Upper lobe of left lung (tissue), 6 donors: ENCODE measurements at places on chromosomes 16 and 17. TPM values are rescaled to one million over a fixed set of nuclear protein-coding genes. Genes with fewer than 3 reads are reported as not detected.

- DNase-seq = no peak
- peak overlapping the region; percentile 36 for H3K27ac ChIP-seq
- peaks cover 29% of the 10 kb centered on the region for H3K4me1 ChIP-seq
- no peak overlapping the region for H3K4me3 ChIP-seq
- peaks cover 16% of the 10 kb centered on the region for H3K36me3 ChIP-seq
Measured at GRCh38 chr16:48318630-48319029, 66.6 kb downstream of the SIAH1 start.

DNA sequence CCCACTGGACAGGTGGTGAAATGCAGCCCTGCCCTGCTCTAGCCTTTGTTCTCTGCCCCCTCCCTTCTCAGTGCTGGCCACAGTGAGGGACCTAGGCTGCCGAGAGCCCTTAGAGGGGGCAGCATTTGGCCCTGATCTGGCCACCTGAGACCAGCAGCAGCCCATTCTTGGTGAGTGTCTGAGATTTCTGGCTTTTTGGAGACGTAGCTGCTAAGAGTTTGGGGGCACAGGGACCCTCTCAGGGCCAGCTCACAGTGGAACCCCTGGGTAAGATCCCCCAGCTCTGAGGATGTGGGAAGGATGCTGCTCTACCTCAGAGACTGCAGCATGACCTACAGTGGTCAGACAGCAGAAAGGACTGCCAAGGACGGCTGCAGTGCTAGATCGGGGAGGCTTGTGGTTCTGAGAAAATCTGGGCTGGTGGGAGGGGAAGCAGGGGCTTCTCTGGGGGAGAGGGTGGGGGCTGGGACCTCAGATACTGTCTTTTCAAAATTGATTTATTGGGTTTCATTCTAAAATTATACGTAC, 13.3 kb downstream of the GRB7 start:
- DNase-seq = no peak
- H3K4me3 ChIP-seq = no peak overlapping the region
- no peaks in the 10 kb centered on the region for H3K27me3 ChIP-seq
- no peaks in the 10 kb centered on the region for H3K36me3 ChIP-seq
- peaks cover 28% of the 10 kb centered on the region for H3K4me1 ChIP-seq

- DNase-seq = no peak
- H3K4me1 ChIP-seq = no peaks in the 10 kb centered on the region
- no peak overlapping the region for H3K4me3 ChIP-seq
- no peaks in the 10 kb centered on the region for H3K36me3 ChIP-seq
- no peaks in the 10 kb centered on the region for H3K27me3 ChIP-seq
- no peak overlapping the region for H3K27ac ChIP-seq
Measured at GRCh38 chr16:83068686-83069085, 441.9 kb downstream of the CDH13 start.

Gene LGALS9B
- total RNA-seq = not detected

GRCh38 chr17:39981207-39981741, 667 bp downstream of the PSMD3 start:
- H3K36me3 ChIP-seq = peaks cover 22% of the 10 kb centered on the region
- peaks cover 19% of the 10 kb centered on the region for H3K4me1 ChIP-seq
- no peaks in the 10 kb centered on the region for H3K27me3 ChIP-seq

- H3K27ac ChIP-seq = no peak overlapping the region
- no peaks in the 10 kb centered on the region for H3K4me1 ChIP-seq
- no peaks in the 10 kb centered on the region for H3K27me3 ChIP-seq
Measured at GRCh38 chr16:84390131-84390785, 21.9 kb downstream of the ATP2C2 start.

DNA sequence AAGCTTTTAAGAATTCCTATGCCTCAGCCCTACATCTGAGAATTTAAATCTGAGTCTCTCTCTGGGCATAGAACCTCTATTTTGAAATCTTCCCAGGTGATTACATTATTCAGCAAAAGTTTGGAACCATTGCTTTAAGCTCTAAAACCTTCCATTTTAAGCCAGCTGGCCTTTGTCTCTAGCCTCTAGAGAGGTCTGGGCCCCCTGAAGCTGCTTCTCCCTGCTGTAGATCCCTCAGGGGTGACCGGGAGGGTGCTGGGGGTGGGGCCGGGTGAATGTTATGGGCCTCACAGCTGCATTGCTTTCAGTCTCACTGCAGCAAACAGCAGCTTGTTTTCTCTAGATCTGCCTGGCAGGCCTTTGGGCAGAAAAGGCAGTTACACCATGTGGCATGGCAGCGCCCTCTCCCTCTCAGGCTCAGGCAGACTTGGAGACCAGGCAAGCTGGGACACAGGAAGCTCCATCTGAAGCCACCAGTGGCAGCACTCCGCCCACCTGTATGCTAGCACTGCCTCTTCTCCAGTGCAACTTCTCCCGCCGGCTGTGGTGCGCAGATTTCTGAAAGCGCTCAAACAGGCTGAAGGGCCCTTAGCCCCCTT, 66.3 kb downstream of the MPRIP start:
- H3K27ac ChIP-seq = peak overlapping the region; percentile 54
- H3K27me3 ChIP-seq = no peaks in the 10 kb centered on the region
- H3K36me3 ChIP-seq = no peaks in the 10 kb centered on the region

GRCh38 chr17:81193470-81194224, 27.6 kb upstream of the AATK start:
- no peaks in the 10 kb centered on the region for H3K36me3 ChIP-seq
- DNase-seq = peak; percentile 82
- peaks cover 4% of the 10 kb centered on the region for H3K4me1 ChIP-seq
- H3K4me3 ChIP-seq = no peak overlapping the region

- H3K27ac ChIP-seq = no peak overlapping the region
- H3K4me3 ChIP-seq = no peak overlapping the region
- no peak for DNase-seq
- H3K27me3 ChIP-seq = no peaks in the 10 kb centered on the region
Measured at GRCh38 chr16:31270795-31271194, 11.0 kb downstream of the ITGAM start.

- H3K36me3 ChIP-seq = no peaks in the 10 kb centered on the region
- H3K4me1 ChIP-seq = peaks cover 16% of the 10 kb centered on the region
- DNase-seq = no peak
- no peaks in the 10 kb centered on the region for H3K27me3 ChIP-seq
- no peak overlapping the region for H3K4me3 ChIP-seq
- no peak overlapping the region for H3K27ac ChIP-seq
Measured at GRCh38 chr16:29756654-29757053, 10.9 kb upstream of the C16orf54 start.

Gene RUSF1
- 85.5 TPM for total RNA-seq

DNA sequence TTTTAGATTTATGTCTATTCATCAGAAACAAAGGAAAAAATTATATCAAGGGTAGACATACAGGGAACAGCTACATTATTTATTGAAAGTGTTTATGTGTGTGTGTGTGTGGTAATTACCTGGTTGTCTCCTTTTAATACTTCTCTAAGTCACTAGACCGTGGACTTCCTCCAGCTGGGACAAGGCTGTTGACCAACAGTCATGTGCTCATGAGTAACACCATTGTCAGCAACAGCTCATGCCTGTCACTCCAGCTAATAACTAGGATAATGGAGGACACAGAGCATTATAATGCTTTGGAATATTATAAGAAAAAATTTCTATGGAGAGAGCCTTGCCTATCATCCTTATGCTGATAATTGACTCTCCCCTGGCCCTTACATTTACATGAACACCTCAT, 125.3 kb upstream of the SALL1 start:
- H3K4me3 ChIP-seq = no peak overlapping the region
- no peaks in the 10 kb centered on the region for H3K4me1 ChIP-seq
- DNase-seq = no peak
- H3K27me3 ChIP-seq = no peaks in the 10 kb centered on the region
- H3K27ac ChIP-seq = no peak overlapping the region
- no peaks in the 10 kb centered on the region for H3K36me3 ChIP-seq

Gene SPOP
- total RNA-seq = 99.2 TPM

GRCh38 chr16:84949772-84950436, 61.4 kb downstream of the ZDHHC7 start:
- no peaks in the 10 kb centered on the region for H3K27me3 ChIP-seq
- no peak overlapping the region for H3K27ac ChIP-seq
- H3K36me3 ChIP-seq = no peaks in the 10 kb centered on the region
- peaks cover 15% of the 10 kb centered on the region for H3K4me1 ChIP-seq

Gene ADGRG3
- total RNA-seq = 3.1 TPM

DNA sequence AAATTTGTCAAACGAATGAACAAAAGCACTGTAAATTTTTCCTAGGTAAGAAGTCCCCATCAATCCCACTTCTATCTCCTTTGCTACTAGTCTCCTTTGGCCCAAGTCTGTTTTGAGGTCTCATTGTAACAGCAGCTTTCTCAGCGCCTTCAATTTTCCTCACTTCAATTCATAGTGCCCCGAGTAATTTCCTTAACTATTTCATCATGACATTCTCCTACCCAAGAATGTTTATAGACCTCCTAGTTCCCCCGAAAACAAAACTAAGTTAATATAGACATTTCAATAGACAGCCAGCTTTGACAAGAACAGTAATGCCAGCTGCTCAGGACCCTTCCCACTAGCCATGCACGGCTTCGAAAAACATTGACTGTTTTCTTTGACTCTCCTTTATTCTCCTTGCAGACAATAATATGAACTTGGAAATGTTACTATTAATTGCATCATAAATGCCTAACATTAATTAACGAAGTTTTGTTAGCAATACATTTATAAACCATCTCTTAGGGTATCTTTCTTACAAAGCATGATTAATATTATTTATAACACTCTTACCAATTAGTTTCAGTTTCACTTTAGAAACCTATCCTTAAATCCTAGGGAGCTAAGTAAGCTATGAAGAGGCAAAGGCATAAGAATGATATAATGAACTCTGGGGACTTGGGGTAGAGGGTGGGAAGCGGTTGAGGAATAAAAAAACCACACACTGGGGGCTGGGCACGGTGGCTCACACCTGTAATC, 22.8 kb downstream of the GLG1 start:
- H3K4me3 ChIP-seq = peak overlapping the region; percentile 3
- H3K27me3 ChIP-seq = no peaks in the 10 kb centered on the region
- H3K36me3 ChIP-seq = no peaks in the 10 kb centered on the region
- H3K27ac ChIP-seq = no peak overlapping the region

DNA sequence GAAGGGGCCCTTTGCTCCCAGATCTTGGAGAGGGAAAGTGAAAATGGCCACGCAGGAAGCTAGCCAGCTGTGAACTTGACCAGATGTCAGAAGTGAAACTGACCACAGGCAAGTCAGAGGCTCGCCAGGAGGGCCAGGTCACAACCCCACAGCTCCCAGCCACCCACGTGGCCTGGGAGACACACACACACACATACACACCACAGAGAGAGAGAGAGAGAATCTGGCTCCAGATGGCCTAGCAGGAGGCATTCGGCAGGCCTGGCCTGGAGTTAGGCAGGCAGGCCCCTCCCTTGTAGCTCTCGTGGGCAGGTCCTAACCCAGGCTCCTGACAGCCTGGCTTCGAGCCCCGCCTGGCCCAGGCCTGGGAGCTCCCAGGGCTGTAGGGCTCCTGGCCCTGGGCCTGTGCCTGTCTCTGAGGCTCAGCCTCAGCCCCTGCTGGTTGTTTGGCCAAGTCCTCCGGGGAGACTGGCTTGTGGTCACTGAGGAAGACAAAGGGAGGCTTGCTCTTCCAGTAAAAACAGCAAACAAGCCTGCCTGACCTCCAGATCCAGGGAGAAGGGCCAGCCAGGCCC, 20.2 kb downstream of the NGFR start:
- peak; percentile 74 for DNase-seq
- no peaks in the 10 kb centered on the region for H3K27me3 ChIP-seq
- H3K4me3 ChIP-seq = no peak overlapping the region

Gene APPBP2
- total RNA-seq = 35.4 TPM

Gene GLP2R
- not detected for total RNA-seq
